ENCODE measurements at places on chromosomes 12 and 14.

DNA sequence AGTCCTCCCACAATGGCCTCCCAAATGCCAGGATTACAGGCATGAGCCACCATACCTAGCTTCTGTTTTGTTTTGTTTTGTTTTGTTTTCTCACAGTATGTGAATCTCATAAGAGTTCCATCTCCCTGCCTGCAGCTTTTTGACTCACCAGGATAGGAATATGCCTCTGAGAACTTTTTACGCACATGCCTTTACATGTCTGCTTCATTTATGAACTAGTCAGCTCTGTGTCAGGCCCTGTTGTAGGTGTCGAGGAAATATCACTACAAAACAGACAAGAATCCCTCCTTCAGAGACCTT is 89.0 kb downstream of the BORCS5 start:
- DNase-seq: no peak

- no peak for DNase-seq
Measured at GRCh38 chr12:126915309-126915708, 1351.7 kb upstream of the TMEM132C start.

DNA sequence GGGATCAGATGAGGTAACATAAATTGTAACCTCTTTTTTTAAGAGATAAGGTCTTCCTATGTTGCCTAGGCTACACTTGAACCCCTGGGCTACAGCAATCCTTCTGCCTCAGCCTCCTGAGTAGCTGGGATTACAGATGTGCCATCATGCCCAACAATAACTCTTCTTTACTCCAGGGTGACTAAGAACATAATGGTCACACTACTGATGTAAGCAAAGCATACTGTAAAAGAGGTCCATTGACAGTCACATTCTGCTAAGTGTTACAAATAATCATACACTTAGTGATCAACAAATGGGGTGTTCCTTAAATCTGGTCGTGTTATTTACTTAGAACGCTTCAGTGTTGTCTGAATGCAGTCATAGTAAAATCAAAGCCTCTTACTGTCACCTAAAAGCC is 68.9 kb downstream of the EPS8 start:
- no peak for DNase-seq

DNA sequence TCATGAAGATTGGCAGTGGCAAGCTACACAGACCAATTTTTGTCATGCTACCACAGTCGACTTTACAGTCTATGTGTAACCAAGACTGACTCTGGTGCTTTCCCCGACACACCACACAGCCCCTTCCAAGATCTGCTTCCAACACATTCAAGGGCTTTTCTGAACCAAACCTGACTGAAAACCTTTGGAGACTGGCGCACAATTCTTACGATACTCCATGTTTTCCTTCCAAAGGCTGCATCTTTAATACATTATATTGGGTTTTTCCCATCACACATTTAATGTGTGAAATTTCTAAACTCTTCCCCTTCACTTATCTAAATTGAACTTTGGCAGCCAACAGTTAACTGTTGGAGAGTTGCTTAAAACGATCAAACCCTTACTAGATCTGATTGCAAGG is 127.7 kb upstream of the SOX5 start:
- no peak for DNase-seq

DNA sequence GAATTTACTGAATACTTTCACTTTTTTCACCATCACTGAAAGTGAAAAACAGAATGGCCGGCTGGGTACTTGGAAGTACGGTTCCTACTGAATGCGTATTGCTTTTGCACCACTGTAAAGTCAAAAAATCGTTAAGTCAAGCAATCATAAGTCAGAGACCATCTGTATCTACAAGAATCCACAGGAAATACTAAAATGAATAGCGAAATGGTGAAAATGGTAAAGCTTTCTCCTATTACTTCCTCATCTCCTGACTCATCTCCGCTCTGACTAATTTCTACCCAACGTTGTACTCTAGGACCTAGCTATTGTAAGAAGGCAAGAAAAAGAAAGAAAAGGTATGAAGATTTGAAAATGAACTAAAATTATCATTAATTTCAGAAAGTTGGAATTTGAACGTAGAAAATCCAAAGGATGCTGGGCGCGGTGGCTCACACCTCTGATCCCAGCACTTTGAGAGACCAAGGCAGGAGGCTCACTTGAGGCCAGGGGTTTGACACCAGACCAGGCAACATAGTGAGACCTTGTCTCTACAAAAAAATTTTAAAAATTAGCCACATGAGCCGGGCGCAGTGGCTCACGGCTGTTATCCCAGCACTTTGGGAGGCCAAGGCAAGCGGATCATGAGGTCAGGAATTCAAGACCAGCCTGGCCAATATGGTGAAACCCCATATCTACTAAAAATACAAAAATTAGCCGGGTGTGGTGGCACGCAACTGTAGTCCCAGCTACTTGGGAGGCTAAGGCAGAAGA is 5.3 kb upstream of the CDCA4 start:
- no peak for DNase-seq

DNA sequence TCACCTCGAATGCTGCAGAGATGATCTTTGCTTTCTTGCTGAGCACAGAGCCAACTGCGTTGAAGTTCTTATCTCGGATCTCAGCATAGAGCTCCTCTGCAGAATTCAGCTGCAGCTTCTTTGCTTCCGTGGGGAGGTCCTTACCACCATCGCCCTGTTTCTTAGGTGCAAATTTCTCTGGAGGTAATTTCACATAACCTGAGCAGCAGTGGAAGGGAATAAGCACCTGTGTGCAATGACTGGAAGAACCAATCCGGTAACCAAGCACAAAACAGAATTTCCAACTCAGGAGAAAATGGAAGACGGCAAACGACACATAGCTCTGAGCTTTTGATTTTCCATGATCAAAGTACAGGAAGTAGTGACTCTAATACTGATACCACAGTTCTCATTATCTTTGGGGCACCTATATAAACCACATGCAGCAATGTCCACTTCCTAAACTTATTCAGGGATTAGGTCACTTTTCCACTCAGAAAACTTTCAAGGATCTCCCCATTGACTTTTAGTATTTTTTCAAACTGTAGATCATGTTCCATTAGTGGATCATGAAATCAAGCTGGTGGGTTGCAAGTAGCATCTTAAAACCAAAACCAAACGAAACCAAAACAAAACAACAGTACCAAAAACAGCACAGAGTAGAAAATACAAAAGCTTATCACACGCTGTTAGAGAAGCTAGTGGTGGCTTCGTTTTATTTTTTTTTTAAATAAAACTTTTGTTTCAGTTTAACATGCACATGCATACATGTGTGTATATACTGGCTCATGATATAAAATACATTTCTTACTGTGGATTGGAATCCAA is 18.9 kb upstream of the DIABLO start:
- DNase-seq: no peak

GRCh38 chr14:74913986-74914573 is 9.0 kb downstream of the RPS6KL1 start:
- no peak for DNase-seq

GRCh38 chr12:106919910-106920544 is 35.7 kb upstream of the TMEM263 start:
- no peak for DNase-seq

GRCh38 chr14:61575126-61575525 is 120.2 kb upstream of the HIF1A start:
- DNase-seq: no peak

GRCh38 chr12:80041692-80042091 is 57.6 kb upstream of the OTOGL start:
- no peak for DNase-seq

DNA sequence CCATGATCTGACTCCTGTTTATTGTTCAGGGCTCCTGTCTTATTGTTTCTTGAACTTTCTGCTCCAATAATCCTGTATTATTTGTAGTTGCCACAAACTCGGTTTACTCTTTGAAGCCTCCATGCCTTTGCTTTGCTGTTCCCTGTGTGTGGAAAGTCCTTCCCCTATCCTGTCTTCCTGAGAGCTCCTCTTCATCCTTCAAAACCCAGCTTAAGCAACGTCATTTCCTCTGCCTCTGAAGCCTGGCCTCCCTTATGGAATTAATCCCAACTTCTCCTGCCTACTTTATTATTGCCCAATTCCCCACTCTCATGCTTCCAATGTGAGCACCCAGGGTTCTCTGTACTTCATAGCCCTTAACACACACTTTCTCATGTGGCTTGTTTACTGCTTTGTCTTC is 766.2 kb downstream of the MED13L start:
- DNase-seq: no peak

DNA sequence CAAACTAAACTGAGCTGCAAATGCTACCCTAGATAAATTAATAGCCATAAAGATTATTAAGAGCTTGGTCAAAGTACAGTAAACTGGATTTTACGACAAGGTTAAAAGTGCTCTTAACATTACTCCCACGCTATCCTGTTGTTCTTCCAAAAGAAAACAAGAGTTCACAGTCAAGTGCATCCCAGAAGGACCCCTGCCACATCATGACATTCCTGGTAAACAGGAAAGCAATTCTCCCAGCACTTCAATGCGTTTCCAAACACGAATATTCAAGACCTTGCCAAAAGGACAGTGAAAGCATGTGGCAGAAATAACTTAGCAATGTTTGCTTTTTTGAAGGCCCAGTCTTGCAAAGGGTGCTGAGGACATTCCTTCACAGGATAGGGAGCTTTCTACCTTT is 11.2 kb downstream of the SPRING1 start:
- no peak for DNase-seq

GRCh38 chr12:84329938-84330337 is 582.7 kb downstream of the SLC6A15 start:
- DNase-seq: no peak

DNA sequence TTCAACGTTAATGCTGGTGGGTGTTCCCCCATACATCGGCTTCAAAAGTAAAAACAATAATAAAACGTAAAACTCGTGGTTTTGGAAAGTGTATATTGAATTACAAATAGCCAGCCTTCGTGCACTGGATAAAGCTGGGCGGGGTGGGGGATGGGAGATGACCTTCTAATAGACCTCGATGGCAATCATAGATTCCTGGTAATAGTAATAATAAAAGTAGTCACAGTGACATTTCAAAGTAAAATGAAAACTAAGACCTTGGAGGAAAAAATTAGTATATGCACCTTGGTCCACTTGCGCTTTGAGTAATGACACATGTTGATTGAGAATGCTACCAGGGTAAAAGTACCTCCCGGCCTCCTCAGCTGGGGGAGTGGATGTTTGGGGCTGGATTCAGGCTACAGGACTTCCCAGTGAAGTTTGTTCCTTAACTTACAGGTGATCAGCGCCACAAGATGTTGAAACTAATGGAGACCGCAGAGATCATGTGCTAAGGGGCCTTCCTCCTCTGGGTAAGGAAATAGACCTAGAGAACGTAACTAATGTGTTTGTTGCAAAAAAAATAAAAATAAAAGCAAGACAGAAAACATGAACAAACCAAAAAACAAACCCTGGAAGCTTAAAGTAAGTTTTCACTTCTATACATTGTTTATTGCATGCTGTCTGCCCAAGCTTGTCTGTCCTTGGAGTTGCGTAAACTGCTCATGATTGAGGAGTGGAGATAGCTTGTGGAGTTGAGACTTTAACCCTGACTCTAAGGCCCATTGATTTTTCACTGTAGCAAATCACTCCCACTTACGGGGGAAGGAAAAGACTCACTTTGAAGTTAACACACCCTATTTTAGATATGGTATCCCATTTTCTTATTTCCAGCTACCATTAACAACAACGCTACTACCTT is 907 bp upstream of the LRIG3 start:
- DNase-seq: no peak

- DNase-seq: no peak
Measured at GRCh38 chr14:96581026-96581425, 78.8 kb downstream of the PAPOLA start.

- no peak for DNase-seq
Measured at GRCh38 chr12:31519511-31519910, 71.4 kb downstream of the DENND5B start.

- DNase-seq: no peak
Measured at GRCh38 chr14:28757786-28758185, 8.8 kb upstream of the FOXG1 start.

- no peak for DNase-seq
Measured at GRCh38 chr12:46692606-46693005, 133.2 kb downstream of the SLC38A4 start.

GRCh38 chr12:15931590-15932053 is 20.5 kb downstream of the DERA start:
- no peak for DNase-seq

DNA sequence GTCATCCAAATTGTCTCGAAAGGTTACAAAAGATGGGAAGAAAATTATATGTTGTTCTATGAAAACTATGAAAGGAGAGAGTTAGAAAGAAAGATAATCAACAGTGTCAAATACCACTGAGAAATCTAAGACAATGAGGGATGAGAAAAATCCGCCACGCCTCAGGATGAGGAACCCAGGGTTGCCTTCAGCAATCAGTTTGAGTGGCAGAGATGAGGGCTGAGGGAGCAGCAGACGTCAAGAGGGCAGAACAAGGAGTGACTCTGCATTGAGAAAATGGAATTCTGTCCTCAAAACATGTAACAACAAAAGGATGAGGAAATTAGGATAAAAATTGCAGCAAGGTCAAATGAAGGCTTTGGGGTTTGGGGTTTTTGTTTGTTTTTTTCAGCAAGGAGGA is 18.3 kb upstream of the OXA1L start:
- no peak for DNase-seq

- DNase-seq: no peak
Measured at GRCh38 chr14:35578639-35579038, 44.7 kb downstream of the INSM2 start.

- DNase-seq: no peak
Measured at GRCh38 chr14:30267141-30267540, 291.8 kb upstream of the G2E3 start.

- no peak for DNase-seq
Measured at GRCh38 chr14:66482873-66483272, 3.3 kb upstream of the CCDC196 start.

DNA sequence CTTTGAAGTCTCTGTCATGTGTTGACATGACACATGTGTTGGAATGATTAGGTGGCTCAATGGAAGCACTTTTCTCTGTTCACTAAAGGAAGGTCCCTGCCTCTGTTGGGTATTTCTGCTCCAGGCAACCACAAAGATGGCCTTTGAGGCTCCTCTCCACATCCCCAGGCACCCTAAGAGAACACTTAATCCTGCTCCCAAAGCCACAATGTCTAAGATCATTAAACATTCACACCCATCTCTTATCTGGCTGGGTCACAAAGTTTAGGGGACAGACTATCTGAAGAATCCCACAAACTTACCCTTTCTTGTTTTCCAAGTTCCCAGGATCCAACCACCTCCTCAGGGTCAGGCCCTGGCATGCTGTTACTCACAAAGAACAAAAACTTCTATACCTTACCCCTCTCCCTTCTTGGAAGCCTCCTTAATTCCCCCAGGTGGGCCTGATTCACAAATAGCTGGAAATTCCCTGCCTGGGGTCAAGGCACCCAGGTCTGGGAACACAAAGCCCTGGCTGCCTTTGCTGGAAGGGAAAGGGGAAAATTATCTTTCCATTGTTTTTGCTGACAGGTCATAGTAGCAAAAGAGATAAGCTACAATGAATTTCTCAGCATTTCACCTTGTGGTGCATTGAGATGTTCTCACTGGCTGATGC is 333.7 kb downstream of the PCNX1 start:
- no peak for DNase-seq

GRCh38 chr12:67854351-67854750 is 134.9 kb upstream of the IFNG-AS1 start:
- DNase-seq: no peak

All from NCI-H1417 treated with DMSO at 0.1 percent for 48 hours (cell line).